CD4-positive, CD25-positive, alpha-beta regulatory T cell (primary cell): ENCODE measurements at places on chromosomes 3 and 15. TPM values are rescaled to one million over a fixed set of nuclear protein-coding genes. Genes with fewer than 3 reads are reported as not detected.

DNA sequence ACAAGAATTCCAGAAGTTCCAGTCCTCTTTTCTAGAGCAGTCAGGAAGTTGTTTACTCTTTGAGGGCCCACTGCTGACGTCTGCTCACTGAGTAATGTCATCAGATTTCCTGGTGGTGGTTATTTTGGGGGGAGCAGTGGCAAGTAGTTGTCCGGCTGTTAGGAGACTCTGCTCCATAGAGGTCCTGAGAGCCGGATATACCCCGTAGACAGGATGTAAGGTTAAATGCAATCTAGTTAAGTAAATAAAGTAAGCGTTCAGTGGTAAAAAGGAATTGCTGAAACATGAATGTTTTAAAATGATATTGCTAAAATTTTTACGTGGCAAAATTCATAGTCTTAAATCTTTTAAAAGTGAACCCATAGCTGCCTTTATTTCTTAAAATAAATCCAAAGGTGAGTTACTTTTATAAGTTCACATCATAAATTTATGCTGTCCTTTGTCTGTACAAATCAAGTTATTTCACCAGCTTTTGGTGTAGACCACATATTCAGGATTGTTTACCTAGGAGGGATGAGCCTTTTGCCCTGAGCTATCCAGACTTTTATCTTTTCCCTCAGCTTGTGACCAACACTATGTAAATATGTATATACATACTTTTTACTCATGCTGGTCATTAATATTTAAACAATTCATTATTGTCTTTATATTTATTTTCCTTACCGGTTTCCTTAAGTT is 65.8 kb downstream of the PDE8A start:
- no peak for DNase-seq

NAALADL2 gene
- not detected for total RNA-seq

THOC7 gene
- total RNA-seq: 37.3 TPM

ULK4 gene
- total RNA-seq: 27.2 TPM

XCR1 gene
- total RNA-seq: not detected
